ENCODE measurements at places on chromosomes 5 and 9. TPM values are rescaled to one million over a fixed set of nuclear protein-coding genes. Genes with fewer than 3 reads are reported as not detected.

Gene CKMT2
- total RNA-seq: 18.9 TPM

Gene ZNF300
- total RNA-seq: 2.4 TPM

Gene WDR31
- 4.9 TPM for total RNA-seq

Gene GHR
- 145 TPM for total RNA-seq

Gene FAM81B
- not detected for total RNA-seq

Gene C9orf50
- not detected for total RNA-seq

Gene MARCOL
- not detected for total RNA-seq

Gene ARSK
- total RNA-seq: 3.2 TPM

Gene PCDHGC3
- 46.8 TPM for total RNA-seq

Gene PKD2L2
- total RNA-seq: not detected

Gene CARTPT
- not detected for total RNA-seq

Gene SLC46A2
- total RNA-seq: 0.35 TPM

Gene ADGRD2
- not detected for total RNA-seq

Gene SLC34A3
- not detected for total RNA-seq

Gene LEAP2
- 1.2 TPM for total RNA-seq

Gene KIF2A
- 30.6 TPM for total RNA-seq

- no peak for DNase-seq
Measured at GRCh38 chr9:121609822-121610637, 41.4 kb upstream of the DAB2IP start.

GRCh38 chr5:103264508-103264907, 5.9 kb downstream of the MACIR start:
- DNase-seq: no peak

DNA sequence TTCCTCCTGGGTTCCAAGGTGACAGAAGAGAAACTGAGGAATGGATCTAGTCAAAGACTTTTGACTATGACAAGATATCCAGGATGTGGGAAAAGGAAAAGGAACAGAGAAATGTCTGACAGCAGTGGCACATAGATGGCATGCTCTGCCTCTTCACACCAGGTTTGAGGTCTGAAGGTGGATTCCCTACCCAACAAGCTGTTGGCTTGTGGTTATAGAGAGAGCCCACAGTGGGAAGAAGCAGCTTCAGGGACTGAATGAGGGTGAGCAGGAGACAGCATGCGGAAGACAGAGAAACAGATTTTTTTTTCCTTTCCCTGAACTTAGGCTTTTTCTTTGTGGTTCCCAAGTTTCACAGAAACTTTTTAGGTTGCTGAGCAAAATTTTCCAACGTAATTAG, 20.6 kb downstream of the IFNW1 start:
- DNase-seq: no peak

- no peak for DNase-seq
Measured at GRCh38 chr5:64789457-64789856, 20.7 kb downstream of the CWC27 start.

GRCh38 chr9:111965566-111966019, 69.0 kb downstream of the UGCG start:
- no peak for DNase-seq

- no peak for DNase-seq
Measured at GRCh38 chr5:14580398-14581034, 1.1 kb upstream of the OTULINL start.

- DNase-seq: no peak
Measured at GRCh38 chr9:135804581-135805421, 102.5 kb downstream of the CAMSAP1 start.

- no peak for DNase-seq
Measured at GRCh38 chr5:56465769-56466135, 232.6 kb upstream of the ANKRD55 start.

- DNase-seq: no peak
Measured at GRCh38 chr9:1882711-1883403, 132.3 kb upstream of the SMARCA2 start.

DNA sequence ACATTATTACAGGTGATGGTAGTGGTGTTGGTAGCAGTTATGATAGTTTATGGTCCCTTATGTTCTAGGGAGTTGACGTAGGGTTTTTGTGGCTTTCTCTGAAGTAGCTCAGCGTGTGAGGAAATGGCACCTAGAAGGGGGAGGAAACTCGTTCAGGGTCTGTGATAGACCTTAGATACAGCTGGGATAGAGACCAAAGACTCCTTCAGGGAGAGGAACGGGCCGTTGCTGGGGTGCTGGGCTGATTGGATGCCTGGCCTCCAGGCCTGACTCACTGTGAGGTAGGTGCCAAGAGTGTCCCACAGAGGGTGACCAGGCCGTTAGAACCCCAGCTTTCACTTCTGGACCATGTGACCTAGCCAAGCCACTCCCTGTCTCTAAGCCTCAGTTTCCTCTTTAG, 96.6 kb downstream of the DAB2IP start:
- no peak for DNase-seq

- DNase-seq: no peak
Measured at GRCh38 chr5:10502130-10502529, 60.5 kb downstream of the ROPN1L start.

GRCh38 chr5:172636279-172637050, 4.6 kb upstream of the NEURL1B start:
- no peak for DNase-seq

- no peak for DNase-seq
Measured at GRCh38 chr9:137150617-137151457, 11.9 kb downstream of the GRIN1 start.

DNA sequence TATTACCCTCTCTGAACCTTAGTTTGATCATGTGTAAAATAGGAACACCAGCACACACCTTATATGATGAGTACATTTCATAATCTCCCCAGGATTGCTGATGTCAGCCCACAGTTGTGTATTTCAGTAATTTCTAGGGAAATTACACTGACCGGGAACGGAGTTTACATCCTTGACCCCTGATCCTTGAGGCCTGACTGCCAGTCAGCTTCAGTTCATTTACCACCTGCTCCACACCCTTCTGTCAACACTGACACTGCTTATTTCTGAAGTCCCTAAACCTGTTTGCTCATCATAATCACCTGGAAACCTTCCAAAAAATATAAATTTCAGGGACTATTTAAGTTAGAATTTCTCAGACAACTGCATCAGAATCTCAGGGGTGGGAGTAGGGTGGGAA, 55.3 kb downstream of the ZNF622 start:
- DNase-seq: no peak

- peak; percentile 74 for DNase-seq
Measured at GRCh38 chr5:179599973-179600372, 23.5 kb downstream of the HNRNPH1 start.

GRCh38 chr9:80465556-80465955, 893.8 kb downstream of the TLE4 start:
- DNase-seq: no peak

- DNase-seq: no peak
Measured at GRCh38 chr5:174078416-174078815, 32.9 kb downstream of the NSG2 start.

GRCh38 chr9:75389101-75389500, 300.8 kb downstream of the OSTF1 start:
- DNase-seq: no peak

GRCh38 chr5:172353846-172354245, 70.3 kb upstream of the UBTD2 start:
- no peak for DNase-seq

- DNase-seq: no peak
Measured at GRCh38 chr9:131892902-131893500, 153.1 kb upstream of the RAPGEF1 start.

- DNase-seq: no peak
Measured at GRCh38 chr5:77308154-77308960, 97.9 kb downstream of the PDE8B start.

DNA sequence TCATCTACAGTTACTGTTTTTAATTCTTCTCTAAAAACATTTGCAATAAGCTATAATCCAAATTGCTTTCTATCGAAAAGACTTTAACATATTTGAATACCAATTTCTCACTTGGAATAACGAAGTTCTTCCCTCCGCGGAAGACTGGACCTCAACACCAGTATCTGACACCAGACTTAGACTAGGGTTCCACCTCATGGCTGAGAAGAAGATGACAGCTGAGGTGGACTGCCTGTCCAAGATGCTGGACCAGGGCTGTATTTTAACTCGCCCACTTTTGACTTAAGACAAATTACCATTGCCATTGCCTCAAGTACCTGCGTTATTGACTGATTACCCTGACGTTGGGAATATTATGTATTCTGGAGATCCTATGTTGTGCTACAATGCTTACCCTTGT, 34.1 kb downstream of the ZMAT2 start:
- no peak for DNase-seq

DNA sequence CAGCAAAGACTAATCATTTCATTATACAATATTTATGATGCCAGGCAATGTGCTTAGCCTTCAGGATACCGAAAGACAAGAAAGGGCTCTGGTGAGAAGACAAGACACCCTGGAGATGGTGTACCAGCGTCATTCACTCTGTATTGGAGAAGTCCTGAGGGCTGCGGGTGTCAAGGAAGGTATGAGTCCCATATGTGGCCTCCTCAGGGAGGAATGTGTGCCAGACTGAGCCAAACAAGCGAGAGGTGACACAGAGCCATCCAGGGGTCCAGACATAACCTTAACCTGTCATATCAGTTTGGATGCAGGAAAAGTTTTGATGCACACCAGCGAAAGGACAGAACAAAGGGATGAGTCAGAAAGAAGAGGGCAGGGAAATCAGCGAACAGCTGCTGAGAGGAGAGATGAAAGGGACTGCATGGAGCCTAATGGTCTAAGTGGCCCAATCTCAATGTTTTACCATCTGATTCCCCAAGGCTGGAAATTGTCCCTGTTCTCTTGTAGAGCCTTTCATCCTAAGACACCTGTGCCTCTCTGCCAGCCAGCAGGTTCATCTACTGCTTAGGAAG, 38.9 kb downstream of the ADRA1B start:
- DNase-seq: no peak

DNA sequence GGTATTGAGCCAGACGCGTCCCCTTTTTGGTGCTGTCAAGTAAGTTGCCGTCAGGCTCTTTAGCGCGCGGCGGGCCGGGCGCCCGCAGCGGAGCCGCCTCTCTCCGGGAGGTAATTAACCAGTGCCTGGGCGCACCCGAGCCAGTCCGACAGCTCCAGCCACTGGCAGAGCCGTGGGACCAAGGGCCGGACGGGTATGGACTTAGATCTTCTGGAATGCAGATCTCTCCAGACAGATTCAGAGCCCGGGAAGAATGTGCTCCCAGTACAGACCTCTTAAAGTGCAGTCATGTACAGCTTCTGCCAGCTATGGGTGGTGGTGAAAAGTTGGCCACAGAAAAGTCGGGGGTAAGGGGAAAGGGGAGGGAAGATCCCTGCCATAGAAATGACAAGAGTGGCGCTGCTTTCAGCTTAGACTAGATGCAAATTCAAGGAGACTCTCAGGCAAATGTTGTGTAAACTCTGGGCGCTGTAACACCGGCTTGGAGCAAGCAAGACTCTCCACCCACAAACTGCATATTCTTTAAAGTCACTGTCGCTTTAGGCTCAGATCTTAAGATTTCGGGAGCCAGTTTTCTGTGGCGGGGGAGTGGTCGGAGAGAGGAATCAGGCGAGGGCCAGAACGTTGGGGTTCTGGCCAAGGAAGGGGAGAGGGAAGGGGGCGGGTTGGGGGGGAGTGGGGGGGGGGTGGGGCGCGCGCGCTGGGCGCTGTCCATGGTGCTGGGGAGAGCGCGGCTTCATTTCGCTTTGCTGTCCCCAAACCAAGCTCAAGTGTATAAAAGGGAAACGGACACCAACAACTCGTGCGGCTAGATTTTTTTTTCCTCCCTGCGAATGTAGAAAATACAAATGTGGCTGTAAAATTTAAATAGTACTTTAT, 29.2 kb downstream of the NR2F1 start:
- no peak for DNase-seq

DNA sequence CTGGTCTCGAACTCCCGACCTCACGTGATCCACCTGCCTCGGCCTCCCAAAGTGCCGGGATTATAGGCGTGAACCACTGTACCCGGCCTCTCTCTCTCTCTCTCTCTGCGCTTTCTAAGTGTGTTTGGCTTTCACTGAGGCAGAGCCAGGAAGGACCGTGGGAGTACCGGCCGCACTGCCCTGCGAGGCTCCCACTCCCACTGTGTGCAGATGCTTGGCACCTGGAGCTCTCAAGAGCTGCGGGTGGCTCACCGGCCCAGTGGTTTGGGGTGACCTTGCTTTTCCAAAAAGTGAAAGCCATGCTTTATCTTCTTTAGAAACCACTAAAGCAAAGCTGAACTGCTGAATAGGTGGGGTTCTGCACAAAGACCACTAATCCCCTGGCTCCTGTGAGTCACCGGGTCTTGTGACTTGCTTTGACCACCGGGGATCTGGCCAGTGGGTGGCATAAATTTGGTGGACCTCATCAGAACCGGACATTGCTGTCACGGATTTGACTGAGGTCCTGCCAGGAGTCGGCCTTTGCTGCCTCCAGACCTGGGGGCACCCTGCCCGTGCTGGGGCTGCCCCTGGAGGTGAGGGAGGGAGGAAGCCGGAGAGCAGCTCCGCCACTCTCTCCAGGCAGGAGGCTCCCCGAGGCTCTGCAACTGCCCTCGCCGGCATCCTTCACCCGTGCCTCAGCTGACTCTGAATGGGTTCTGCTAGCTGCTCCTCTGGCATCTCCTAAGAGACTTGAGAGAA, 228.9 kb downstream of the FANCC start:
- no peak for DNase-seq

DNA sequence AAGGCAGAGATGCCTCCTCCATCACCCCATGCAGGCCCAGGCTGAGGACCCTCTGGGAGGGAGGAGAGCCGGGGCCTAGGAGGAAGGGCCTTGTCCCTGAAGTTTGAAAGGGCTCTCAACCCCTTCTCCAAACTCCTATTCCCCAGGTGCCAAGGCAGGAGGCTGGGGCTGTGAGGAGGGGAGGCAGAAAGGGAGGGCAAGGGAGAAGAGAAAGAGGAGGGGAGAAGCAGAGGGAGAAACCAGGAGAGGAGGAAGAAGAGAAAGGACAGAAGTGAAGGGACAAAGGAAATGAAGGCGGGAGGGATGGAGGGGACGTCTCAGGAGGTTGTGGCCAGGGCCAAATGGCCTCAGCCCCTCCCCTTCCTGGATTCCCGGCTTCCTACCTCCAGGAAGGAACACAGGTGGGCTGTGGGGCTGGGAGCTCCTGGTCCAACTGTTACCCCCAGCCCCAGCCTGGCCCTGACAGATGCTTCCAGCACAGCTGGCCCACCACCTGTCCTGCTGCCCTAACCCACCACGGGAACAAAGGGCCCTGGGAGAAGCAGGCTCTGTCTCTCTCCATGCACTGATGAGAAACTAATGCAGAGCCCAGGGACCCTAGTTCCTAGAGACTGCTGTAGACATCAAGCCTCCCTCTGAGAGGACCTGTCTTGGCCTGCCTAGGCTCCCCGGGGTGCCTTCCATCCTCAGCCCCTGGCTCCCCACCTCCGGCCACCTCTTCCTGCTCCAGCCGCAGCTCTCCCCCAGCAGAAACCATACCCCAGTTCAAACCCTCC, 3.5 kb downstream of the DBN1 start:
- DNase-seq: no peak

- no peak for DNase-seq
Measured at GRCh38 chr9:109795613-109796012, 15.6 kb downstream of the PALM2AKAP2 start.

DNA sequence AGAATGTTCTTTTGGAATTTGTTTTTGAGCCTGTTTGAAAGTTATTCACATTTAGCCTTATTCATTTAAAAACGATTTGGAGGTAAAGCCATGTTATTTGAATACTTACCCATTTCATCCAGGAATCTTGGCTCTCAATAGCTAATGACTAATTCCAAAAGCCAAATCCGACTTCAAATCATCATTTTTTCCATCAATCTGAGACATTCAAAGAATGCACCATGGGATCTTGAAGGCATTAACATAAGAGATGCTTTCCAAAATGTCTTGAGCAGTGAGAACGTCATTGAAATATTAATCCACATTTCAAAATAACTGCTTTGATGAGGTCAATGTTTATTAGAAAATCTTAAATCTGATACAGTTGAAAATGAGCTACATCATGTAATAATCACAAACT, 617.0 kb upstream of the RORB start:
- no peak for DNase-seq
